ENCODE measurements at places on chromosomes 5 and 9.

DNA sequence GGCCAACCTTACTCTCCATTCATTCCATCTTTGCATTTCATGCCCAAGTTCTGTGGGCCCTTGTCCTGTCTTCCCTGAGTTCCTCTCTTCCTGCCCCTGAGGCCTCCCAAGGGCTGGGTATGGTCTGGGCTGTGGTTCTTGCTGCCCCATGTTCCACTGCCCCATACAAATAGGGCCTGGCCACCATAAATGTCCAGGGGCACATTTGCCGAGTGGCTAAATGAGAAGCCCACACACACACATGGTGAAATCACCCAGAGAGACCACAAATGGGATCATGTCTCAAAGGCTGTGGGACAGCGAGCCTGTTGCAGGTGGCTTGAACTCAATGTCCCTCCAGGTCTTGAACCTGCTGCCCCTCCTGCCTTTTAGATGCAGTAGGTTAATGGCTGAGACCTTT lies 1.2 kb downstream of the TIFAB start:
- no peak for DNase-seq

DNA sequence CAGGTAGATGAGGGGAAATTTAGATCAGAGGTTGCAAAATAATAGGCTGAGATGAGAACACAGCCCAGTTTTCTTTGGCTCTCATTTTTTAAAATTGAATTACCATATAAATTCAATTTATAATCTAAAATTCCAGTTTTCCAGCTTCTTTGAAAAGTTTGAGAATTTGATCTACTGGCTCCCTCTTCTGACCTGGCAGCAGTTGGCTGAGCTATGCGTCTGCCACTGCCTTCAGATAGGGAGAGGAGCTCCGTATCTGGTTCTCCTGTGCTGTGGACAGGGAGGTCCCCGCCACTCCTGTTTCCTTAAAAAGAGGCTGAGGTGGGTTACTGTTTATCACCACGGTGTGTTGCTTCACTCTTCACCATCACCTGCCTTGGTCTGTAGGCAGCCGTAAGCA lies 103.7 kb downstream of the ARHGAP26 start:
- DNase-seq, result peak; percentile 40

DNA sequence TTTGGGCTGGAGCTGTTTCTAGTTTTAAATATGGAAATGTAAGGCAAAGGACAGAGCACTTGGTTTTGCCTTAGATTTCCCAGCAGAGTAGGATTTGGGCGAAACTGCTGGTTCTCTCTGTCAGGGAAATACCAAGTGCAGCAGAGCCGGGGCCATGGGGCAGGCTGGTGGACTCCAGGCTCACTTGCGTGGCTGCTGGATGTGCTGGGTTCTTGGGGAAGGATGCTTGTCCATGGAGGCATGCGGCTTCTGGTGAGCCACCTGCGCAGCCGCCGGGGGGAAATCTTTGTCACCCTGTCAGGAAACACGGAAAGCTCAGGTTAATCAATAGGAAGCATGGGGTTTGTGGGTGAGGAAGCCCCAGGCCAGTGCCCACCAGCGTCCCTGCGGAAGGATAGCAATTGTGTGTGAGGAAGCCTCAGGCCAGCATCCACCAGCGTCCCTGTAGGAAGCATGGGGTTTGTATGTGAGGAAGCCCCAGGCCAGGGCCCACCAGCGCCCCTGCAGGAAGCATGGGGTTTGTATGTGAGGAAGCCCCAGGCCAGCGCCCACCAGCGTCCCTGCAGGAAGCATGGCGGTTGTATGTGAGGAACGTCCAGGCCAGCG lies 80.1 kb downstream of the DAP start:
- no peak for DNase-seq

- peak; percentile 51 for DNase-seq
These were observed at the start of gene CCL21 for GRCh38 chr9:34710023-34710422. Gene CCL21 (minus strand): TSS chr9:34710136. CDS start chr9:34710066, 70 bp downstream.

DNA sequence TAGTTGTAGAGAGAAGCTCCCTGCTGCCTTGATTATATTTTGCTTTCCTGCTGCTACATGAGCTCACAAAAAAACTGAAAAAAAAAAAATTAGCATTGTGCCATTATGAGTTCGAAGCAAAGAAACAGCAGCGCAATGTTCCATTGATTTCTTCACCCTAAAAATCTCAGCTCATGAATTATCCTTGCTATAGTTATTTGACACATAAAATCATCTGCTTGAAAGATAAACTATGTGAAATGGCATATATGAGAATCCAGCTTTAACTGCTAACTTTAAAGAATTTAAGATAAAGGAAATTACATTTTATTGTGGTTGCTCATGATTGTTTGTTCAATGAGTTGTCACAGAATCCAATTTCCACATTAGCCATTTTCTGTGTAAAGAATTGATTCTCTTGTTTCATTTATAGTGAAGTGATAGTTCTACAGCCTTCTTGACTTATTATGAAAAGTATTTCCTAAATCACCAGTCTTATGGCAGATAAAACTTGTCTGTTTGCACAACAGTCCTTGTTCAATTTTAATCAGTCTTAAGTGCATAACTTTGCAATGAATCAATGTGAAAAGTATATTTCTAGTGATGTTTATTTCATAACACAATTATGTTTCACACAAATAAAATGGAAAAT lies 1275.0 kb upstream of the CDH9 start:
- no peak for DNase-seq

DNA sequence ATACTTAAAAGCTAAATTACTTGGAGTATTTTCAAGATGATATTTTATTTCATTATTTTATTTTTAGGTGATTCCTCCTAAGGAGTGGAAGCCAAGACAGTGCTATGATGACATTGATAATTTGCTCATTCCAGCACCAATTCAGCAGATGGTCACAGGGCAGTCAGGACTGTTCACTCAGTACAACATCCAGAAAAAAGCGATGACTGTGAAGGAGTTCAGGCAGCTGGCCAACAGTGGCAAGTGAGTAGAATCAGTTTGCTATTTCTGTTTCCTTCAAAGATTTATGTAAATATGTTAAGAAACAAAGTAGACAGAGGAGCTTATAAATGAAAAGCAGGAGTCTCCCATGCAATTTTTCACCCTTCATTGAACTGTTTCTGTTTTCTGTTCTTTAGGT lies 47.8 kb downstream of the KDM4C start:
- peak; percentile 63 for DNase-seq

- DNase-seq, result no peak
These were observed 131.7 kb downstream of the PAPPA start for GRCh38 chr9:116285320-116285719.

GRCh38 chr5:135491038-135491551 lies 38.9 kb upstream of the TIFAB start:
- no peak for DNase-seq

- DNase-seq, result no peak
These were observed 51.1 kb upstream of the SNX2 start for GRCh38 chr5:122723606-122724352.

DNA sequence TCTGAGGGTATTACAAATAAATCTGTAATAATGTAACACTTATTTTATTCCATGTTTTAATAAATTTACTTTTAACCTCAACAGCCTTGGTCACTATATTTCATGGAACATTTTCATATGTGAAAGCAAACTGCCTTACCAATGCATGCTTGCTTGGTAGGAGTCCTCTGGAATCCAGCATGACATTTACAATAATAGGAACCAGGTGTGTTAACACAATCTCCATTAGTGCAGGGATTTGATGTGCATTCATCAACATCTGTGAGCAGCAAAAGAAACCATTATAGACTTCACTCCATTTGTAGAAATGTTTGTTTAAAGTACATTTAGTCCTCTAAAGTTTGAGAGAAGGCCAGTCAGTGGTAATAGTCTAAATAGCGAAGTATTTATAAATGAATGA lies 159.4 kb downstream of the FBN2 start:
- DNase-seq, result no peak

DNA sequence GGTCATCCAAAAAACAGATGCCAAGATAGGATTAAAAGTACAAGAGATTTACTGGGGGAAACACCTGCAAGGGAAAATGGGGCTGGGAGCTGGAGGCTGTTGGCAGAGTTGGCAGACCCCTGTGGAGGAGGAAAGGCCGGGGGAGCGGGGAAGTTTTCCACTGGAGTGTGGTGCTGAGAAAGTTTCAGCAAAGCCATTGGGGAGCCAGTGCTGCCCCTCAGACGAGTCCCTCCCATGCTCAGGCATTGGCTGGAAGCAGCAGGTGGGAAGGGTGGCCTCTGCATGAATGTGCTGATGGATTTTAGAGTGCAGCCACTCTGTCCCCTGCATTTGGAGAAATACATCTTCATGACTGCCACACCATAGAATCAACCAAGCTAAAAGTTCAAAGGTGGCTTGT lies 52.8 kb downstream of the TTC1 start:
- no peak for DNase-seq

DNA sequence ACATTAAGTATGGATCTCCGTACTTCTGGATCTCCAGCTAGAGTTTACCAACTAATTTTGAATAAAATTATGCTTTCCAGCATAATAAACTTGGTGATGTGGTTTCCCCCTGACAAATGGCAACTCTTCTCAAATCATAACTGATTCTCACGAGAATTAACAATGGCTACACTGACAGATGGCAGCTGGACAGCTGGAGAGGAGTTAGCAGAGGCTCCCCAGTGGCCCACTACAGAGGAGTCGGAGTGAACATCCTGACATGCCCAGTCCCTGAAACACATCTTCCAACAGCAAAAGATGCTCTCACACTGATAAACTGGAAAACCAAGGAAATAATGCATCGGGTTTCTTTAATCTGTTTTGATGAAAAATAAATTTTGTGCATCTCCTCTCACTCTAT lies 239.6 kb downstream of the MAN2A1 start:
- DNase-seq, result no peak

DNA sequence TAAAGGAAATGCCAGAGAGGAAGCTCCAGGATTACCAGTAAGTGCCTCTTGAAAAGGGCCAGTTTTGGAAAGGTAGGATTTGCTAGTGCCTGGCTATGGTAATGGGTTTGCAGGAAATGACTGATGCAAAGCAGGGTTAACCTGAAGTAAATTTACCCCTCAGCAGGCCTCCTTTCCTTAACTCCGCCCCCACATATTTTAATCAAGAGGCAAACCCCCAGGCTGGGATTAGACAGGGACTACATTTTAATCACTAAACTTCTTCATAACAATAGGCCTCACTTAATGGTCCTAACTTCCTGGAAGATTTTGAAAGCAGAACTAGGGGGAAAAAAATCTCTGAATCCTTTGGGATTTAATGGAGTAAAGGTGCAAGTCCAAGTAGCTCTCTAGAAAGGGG lies 10.2 kb upstream of the SLC1A3 start:
- no peak for DNase-seq

GRCh38 chr9:14529629-14530028 lies 163.6 kb downstream of the ZDHHC21 start:
- no peak for DNase-seq

DNA sequence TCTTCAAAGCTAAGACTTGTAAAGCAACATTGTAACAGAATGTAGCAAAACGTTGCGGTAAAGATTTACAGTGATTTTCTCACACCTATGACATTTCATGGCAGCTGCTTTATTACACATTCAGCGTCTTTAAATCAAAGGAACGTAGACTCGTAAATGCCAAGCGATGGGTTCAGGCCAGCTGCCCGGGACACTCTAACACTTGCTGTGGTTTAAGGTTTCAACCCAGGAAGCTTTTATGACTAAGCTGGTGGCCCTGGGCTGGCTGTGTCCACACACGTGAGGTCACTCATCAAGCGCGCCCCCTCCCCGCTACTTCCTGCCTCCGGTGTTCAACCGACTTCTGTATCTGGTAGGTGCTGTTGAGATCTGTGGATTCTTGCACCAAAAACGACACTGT lies 2.5 kb downstream of the SLC6A18 start:
- no peak for DNase-seq

GRCh38 chr9:128153060-128153946 lies 4.0 kb downstream of the LCN2 start:
- DNase-seq, result no peak

GRCh38 chr5:150409638-150410523 lies 2.8 kb downstream of the CD74 start:
- DNase-seq, result peak; percentile 89

DNA sequence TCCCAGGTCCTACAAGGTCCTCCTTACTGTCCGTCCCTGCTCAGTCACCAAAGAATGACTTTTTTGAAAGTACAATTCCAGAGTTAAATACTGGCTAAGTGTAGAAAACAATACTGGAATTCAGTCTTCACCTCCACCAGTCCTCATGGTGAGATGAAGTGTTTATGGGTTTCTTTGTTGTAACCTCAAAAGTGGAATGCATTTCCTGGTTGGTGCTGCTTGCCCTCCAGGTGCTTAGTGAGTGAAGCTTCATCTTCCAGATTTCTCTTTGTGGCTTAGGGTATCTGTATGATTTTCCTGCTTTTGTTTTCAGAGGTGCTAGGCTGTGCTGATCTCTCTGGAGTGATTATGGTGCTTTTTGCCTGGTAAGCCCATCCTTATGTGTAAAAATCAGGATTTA lies 49.4 kb upstream of the DHFR start:
- DNase-seq, result no peak

- DNase-seq, result peak; percentile 71
These were observed 144.4 kb downstream of the BNC2 start for GRCh38 chr9:16726029-16726428.

DNA sequence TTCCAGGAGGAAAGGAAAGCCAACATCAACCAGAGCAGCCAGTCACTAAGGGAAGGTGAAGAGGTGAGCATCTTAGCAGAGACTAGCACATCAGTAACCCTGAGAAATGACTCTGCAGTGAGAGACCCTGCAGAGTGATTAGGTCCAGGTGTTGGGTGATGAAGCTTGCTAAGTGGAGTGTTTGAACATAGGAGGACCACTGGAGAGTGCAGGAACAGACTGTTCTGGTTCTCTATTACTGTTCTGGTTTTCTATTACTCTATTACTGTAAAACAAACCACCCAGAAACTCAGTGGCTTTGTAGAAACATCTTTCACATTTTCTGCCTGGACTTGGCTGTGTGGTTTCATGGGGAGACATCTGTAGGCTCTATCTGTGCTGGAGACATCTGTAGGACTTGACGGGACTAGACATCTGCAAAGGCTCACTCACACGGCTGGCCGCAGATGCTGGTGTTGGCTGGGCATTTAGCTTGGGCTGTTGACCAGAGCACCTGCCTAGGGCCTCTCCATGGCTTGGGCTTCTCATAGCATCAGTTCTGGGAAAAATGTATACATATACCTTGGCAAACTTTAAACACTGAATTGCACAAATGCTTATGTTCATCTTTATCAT lies 33.4 kb upstream of the SPATA31E1 start:
- no peak for DNase-seq
